ENCODE measurements at places on chromosomes 11 and 22.

DNA sequence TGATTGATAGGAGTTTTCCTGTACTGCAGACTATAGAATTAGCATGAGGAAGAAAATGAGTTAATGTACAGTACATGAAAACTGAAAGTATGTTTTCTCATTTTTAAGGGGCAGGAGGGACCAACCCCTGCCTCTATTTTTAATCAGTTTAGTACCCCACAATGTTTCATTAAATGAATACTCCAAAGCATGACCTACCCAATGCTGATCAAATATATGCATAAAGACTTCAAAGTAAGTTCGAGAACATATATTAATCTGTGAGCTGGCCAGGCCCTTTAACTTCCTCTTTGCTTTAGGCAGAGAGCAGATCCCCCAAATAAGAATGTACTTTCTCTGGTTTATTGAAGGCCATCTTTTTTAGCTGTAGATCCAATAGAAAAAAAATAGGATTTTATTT, 161.0 kb downstream of the FCHSD2 start:
- no peak for DNase-seq

GRCh38 chr11:77698896-77699295, 61.3 kb upstream of the CLNS1A start:
- DNase-seq = no peak

GRCh38 chr11:68128682-68129327, 7.6 kb upstream of the CHKA start:
- no peak for DNase-seq

DNA sequence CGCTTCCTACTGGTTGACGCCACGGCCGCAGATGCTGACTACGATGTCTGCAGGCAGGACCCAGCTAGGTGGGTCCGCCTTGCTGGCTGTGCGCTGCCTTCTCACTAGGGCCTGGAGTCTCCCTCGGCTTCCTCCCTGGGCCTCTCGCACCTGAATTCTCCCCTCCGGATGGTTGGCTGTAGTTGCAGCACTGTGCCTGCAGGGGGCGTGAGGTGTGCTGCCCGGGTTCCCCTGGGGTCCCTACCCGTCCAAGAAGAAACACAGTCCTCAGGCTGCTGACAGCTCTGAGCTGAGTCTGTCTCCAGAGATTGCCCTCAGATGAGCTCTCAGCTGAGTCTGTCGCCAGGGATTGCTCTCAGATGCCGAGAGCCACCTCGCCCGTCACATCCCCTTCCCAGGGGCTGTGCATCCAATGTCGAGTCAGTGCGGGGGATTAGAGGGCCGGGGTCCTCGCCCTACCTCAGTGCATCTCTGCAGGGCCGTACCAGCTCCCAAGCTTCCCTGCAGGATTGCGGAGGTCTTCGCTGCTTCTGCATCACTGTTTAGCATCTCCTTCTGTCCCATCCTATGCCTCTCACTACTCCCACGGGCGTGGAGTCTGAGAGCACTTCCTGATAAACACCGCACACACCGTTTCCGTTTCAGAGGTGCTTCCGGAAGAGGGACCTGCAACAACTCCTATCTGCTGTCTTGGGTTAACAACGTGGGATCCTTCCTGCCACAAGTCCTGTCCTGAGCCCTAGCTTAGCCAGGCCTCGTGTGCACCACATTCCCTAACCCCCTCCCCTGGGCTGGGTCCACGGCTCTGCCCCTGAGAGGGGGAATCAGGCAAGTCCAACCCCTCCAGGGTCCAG, 196.9 kb downstream of the CSNK2A3 start:
- DNase-seq = no peak

DNA sequence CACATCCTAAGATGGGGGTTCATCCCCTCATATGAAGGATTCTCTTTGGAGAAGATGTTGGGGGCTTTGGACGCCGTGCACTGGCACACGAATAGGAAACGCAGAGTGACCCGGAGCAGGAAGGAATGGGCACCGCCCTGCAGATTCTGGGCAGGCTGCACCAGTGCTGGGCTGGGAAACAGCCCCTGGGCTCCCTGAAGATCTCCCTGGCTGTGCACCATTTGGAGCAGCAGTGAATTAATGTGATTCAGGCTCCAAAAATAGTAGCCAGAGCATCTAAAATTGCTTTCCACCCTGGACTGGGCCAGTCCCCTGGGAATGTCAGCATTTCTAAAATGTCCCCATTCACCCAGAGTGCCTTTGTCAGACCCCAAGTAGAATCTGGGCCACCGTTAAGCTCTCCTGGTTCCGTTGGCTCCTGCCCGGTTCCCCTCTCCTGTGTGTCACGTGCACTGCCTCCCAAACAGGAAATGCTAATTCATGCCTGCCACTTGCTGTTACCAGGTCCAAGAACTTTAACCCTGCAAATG, 18.6 kb downstream of the IRAG1 start:
- DNase-seq = no peak

DNA sequence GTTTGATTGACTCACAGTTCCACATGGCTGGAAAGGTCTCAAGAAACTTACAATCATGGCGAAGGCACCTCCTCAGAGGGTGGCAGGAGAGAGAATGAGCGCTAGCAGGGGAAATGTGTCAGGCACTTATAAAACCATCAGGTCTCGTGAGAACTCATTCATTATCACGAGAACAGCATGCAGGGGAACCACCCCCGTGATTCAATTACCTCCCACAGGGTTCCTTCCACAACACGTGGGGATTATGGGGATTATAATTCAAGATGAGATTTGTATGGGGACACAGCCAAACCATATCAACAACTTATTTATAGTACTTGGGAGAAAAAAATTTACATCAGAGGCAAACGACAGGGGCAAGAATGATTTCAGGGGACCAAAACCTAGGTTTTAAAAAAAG, 3.0 kb downstream of the ME3 start:
- no peak for DNase-seq

DNA sequence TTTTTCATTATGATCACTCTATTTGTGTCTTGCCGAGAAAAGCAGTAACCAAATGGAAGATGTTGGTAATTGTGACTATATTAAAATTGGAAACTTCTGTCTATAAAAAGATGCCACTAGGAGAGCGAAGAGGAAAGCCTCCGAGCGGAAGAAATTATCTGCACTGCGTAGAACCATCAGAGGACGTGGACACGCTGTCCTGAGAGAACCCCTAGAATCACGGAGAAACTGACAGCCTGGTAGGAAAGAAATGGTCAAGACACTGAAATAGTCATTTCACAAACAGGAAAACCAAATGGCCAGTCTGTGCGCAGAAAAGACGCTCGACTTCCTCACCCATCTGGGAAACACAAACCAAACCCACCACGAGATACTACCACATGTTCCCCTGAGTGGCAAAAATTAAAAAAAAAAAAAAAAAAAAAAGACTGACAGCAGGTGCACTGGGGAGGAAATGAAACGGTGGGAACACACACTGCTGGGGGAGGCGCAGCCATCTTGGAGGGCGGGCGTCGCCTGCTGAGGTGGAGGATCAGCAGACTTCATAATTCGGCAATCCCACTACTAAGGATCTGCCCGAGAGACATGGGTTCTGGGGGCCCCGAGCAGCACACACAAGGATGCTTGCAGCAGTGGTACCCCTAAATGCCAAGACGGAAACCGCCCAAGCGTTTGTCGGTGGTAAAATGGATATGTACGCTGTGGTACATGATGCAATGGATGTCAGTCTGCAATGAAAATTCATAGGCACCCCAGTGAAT, 21.3 kb downstream of the IFITM10 start:
- no peak for DNase-seq

GRCh38 chr11:4881860-4882500, at the start of gene OR51T1:
Gene OR51T1, plus strand, starts transcription at chr11:4881900. Its CDS starts 0 bp downstream, at chr11:4881900.
- no peak for DNase-seq

- DNase-seq = no peak
Measured at GRCh38 chr11:83158357-83158786, 1.4 kb downstream of the PCF11 start.

GRCh38 chr11:1653541-1654387, 24.2 kb downstream of the KRTAP5-5 start:
- DNase-seq = no peak

GRCh38 chr11:68251765-68252164, 20.0 kb downstream of the C11orf24 start:
- DNase-seq = no peak

- DNase-seq = no peak
Measured at GRCh38 chr11:23632293-23632692, 772.0 kb upstream of the CCDC179 start.

- no peak for DNase-seq
Measured at GRCh38 chr11:14539982-14540421, 19.8 kb upstream of the PSMA1 start.

DNA sequence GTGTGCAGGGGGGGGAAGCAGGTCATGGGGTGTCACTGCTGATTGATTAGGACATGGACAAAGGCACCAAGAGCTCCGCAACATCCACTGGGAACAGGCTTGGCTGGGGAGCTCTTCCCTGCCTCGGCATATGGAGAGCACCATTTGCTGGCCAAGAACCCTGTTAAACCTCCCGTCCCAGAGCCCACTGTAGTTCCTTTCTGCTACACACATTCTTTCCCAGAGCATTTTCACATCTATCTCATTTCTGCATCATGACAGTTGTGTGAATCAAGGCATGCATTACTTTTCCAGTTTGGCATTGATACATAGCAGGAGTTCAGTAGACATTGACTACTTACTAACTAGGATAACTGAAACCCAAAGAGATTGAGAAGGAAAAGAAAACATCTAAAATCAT, 333.4 kb upstream of the B3GAT1 start:
- DNase-seq = no peak

DNA sequence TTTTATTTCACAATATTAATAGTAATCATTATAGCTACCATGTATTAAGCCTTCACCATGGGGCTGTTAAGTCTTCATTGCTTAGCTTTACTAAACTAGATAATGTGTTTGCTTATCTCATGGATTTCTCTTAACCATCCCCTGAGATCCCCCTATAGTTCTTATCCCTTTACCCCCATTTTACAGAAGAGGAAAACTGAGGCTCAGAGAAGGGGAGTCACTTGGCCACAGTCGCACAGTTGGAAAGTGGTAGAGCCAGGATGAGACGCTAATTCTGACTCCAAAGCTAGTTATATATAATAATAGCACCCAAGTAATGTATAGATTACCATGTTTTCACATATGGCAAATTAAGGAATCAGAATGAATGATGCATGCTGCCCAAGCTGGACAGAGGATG, 9.7 kb upstream of the TFIP11 start:
- DNase-seq = no peak

- DNase-seq = no peak
Measured at GRCh38 chr11:1559111-1559951, 12.7 kb downstream of the DUSP8 start.

DNA sequence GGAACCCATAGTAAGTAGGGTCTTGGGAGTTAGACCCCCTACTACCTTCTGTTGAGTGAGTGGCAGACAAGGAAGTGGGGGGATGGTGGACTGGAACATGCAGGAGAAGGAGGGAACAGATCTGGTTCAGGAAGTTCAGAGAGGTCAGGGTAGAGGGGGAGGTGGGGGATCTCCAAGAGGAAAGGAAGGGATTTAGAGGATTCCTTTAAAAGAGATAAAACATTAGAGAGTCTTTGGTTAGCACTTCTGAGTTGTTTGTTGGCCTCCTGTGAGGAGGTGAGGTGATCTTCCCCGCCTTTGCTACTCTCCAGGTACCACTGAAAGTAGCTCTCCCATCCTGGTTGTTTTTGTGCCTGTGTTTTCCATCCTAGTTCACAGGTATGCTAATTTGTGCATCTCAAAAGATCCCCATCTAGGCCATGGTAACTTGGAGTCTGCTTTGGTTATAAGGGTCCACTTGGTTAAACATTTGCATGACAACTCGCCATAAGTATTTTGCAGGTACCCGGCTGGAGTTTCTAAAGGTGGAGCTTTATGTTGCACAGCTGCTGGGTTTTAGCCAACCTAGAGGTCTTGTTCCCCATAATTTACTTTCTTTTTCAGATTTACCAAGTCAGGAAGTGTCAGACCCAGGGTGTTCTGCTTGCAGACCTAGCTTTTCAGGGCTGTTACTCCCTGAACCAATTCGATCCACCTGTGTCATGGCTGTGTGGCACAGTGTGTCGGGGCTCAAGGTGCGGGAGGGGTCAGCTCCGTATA, 79.3 kb upstream of the SORL1 start:
- DNase-seq = no peak

DNA sequence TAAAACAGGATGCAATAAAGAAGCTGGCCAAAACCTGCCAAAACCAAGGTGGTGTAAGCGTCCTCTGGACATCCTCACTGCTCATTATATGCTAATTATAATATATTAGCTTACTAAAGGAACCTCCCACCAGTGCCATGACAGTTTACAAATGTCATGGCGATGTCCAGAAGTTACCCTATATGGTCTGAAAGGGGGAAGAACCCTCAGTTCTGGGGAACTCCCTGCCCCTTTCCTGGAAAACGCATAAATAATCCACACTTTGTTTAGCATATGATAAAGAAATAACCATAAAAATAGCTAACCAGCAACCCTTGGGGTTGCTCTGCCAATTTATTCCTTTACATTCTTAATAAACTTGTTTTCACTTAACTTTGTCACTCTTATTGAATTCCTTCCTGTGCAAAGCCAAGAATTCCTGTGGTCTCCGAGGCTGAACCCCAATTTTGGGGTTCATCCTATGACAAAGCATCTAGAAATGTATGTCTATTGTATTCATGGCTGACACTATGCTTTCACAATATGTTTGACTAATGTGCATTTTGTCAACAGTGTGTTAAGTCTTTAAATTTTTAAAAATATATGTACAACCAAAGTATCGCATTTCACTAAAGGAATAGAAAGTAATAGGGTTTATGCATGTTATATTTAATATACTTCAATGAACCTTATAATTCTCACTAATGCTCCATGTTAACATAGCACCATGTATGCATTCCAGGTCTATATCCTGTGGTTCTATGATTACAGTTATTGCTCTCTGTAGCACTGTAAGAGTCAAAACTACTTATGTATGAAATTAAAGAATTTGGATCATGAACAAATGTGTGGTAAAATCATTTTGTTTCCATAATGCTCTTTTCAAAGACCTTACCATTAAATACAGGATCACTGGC, 25.1 kb downstream of the LGR4 start:
- DNase-seq = no peak

DNA sequence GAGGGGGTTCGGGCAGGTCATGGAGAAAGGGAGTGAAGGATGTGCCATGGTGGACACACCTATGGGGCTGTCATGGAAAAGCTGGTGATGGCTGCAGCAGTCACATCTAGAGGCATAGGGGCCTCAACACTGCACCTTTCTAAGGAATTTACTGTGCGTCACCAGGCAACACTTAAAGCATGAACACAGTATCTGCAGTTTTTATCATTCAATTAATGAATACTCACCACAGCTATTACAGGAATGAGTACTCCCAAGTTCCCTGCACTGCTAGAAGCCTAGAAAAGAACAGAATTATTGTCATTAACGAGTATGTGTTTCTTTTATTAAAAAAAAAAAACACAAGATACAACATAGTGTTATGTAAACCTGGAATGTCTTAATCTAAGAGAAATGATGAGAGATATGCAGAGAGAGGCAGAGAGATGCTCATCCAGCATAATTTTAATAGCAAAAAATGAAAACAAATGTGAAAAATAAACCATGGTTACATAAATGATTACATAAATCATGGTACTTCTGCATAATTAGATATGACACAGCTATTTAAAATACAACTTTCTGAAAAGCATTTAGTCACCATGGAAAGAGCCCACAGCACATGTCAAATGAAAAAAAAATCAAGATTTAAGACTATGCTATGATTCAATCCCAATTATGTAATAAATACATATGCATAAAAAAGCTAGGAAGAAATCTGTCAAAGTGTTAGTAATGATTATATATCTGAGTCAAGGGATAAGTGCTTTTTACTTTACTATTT, 19.2 kb downstream of the SERPIND1 start:
- DNase-seq = no peak

- no peak for DNase-seq
Measured at GRCh38 chr11:44693654-44694119, 33.1 kb upstream of the TSPAN18 start.

GRCh38 chr11:46729110-46730027, 10.4 kb downstream of the F2 start:
- DNase-seq = no peak

GRCh38 chr11:47299078-47299477, 29.1 kb downstream of the MADD start:
- no peak for DNase-seq
